ENCODE measurements at places on chromosomes 13 and 19.

DNA sequence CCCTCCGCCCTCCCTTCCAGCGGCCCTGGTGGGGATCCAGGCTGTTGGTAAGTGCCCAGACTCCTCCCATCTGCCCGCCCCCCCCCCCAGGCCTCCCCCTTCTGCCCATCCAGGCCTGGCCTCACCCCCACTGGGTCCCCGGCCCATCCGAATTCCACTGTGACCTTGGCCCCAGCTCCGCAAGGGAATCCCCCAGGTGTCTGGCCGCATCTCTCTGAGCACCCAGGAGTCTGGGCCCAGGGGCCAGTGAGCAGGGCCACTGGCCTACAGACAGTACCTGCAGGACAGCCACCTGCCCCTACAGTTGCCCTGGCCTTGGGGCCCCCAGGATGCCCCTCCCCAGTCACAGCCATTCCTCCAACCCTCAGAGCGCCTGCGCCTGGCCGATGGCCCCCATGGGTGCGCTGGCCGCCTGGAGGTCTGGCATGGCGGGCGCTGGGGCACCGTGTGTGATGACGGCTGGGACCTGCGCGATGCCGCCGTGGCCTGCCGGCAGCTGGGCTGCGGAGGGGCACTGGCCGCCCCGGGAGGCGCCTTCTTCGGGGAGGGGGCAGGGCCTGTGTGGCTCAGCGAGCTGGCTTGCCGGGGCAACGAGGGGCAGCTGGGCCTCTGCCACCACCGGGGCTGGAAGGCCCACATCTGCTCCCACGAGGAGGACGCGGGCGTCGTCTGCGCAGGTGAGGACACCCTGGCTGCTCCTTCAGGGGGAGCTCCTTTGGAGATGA, 912 bp downstream of the SSC5D start:
- no peak for DNase-seq

DNA sequence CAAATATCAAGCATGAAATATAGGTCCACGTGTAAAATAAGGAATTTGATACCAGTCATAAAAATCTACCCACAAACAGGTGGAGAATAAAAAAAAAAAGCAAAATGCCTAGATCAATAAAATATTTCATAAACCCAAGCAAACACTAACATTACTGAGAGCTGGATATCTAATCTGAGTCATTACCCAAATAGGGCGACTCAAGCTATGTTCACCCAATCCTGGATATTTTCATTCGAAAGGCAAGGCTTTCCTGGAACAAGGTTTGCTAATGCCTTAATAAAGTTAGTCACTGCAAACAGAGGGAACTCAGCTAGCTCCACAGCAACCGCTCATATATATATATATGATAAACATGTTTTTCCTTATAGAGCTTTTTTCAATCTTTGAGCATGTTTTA, 33.5 kb upstream of the TM9SF2 start:
- DNase-seq, result no peak

- DNase-seq, result no peak
These were observed 429.6 kb downstream of the RFC3 start for GRCh38 chr13:34247596-34247995.

DNA sequence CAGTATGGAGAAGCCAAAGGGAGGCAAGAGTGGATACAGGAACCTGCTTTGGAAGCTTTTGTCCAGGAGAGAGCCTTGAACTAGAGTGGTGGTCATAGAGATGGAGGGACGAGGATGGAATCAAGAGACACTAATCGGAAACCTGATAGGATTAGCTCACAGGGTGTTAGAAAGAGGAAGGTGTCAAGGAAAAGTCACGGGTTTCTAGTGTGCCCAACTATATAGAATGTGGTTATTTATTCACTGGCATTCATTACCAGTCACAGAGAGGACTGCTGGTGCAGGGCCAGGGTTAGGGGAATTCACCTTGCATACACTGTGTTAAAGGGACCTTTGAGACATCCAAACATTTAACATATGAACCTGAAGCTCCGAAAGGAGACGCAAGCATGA, 43.4 kb upstream of the URAD start:
- DNase-seq, result no peak

GRCh38 chr19:3979674-3980352, 5.5 kb downstream of the EEF2 start:
- no peak for DNase-seq

DNA sequence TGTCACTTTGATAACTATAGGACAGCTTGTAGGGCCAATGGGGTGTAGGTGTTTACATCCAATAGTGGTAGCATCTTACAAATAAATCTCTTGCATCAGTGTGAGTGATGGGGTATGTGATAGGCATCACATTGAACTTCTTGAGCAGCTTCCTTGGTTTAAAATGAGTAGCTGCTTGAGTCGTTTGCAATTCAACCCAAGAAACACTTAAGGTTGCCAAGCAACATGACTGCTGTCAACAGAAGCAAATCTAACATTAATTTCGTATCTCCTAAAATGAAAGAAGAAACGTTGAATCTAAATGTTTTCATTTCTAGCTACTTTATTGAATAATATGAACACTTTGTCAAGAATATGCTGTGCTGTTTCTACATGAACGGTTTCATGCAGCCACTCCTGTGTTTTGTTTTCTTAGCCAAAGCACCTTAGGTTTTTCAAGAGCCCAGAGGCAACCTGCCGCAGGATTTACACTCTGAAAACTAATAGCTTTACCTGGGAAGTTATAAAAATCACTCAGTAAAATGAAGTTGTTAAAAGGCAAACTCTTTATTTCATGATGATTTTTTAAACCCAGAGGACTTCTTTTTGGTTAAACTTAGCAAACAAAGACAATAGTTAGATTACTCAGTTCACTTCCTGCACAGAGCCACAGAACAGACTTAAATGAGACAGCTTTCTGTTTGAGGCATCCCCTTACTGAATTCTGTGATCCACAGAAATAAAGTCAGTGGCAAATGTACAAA, 305.2 kb downstream of the MTUS2 start:
- DNase-seq, result no peak

DNA sequence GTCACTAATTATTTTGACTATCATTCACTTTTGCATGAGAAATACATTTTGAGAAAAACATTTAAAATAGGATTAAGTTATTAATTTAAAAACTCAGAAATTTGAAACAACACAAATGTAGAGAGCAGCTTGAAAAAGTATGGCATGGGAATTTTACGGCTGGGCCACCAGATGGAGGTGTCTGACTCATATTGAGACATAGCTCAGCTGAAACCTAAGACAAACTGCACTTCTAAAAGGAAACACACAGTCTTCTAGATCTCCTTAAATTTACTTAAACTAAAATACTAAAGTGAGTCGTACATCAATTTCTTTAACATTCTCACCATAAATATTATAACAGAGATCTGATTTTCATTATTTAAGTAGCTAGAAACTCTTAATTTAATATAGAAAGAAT, 41.9 kb upstream of the POSTN start:
- no peak for DNase-seq
